Transverse colon (tissue), 4 donors: ENCODE measurements at places on chromosomes 11 and 22. TPM values are rescaled to one million over a fixed set of nuclear protein-coding genes. Genes with fewer than 3 reads are reported as not detected.

DNA sequence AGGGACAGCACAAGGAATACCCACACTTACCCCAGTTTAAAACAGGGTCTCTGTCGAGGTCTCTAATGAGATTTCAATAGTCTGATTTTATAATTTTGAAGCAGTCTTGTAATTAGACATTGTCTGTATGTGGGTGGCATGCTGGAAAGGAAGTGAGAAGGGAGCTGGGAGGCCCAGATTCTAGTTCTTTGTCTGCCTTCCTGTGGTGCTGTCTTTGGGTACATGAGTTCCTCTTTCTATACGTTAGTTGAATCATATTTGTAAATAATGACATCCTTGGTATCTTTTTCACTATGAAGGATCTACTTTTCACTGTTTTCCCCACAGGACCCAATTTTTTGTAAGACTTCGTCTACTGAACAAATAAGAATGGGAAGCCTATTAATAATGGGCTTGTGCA is 42.0 kb upstream of the TENM4 start:
- no peak for DNase-seq

Gene SNX32
- 1.6 TPM for total RNA-seq

- DNase-seq: no peak
These were observed 22.4 kb downstream of the KIRREL3 start for GRCh38 chr11:126978165-126978564.

Gene RCOR2
- 0.82 TPM for total RNA-seq

Gene GLYAT
- total RNA-seq: not detected
